Activated CD4-positive, alpha-beta T cell treated with anti-CD3 and anti-CD28 coated beads, Interleukin-2, amount 10 ng/mL, durations not matched to agents 7 days and 5 days (primary cell): ENCODE measurements at places on chromosomes 6 and 20.
A peak's percentile ranks its signal among the peaks of the same experiment; 100 is the strongest.

- peak; percentile 61 for DNase-seq
These were observed 17.2 kb upstream of the TAGAP start for GRCh38 chr6:159061805-159062563.

GRCh38 chr6:44933108-44933507 lies 395.0 kb upstream of the RUNX2 start:
- DNase-seq: no peak

GRCh38 chr6:87879132-87879861 lies 168.3 kb upstream of the SPACA1 start:
- DNase-seq: no peak

- no peak for DNase-seq
These were observed 93.6 kb upstream of the UST start for GRCh38 chr6:148653138-148653776.

DNA sequence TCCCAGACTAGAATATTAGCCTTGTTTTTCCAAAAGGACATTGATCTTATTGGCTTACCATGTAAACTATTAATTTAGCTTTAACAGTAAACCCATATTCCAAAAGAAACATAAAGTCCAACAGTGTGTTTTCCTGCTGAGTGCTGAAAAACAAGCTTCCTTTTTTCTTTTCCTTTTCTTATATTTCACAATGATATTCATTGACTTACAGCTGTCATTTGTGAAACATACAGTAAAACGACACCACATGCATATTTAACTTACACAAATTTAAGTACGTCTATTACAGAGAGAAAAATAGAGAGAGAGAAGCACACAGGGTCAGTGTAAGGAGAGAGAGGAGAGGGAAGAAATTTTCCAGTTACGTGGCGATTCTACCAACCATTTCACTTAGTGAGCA lies 543.9 kb upstream of the JARID2 start:
- no peak for DNase-seq

- no peak for DNase-seq
These were observed 119.6 kb downstream of the TSHZ2 start for GRCh38 chr20:53091789-53092188.

- no peak for DNase-seq
These were observed 242.8 kb upstream of the RGS17 start for GRCh38 chr6:153373869-153374268.

GRCh38 chr6:14811775-14812428 lies 434.0 kb upstream of the JARID2 start:
- no peak for DNase-seq

DNA sequence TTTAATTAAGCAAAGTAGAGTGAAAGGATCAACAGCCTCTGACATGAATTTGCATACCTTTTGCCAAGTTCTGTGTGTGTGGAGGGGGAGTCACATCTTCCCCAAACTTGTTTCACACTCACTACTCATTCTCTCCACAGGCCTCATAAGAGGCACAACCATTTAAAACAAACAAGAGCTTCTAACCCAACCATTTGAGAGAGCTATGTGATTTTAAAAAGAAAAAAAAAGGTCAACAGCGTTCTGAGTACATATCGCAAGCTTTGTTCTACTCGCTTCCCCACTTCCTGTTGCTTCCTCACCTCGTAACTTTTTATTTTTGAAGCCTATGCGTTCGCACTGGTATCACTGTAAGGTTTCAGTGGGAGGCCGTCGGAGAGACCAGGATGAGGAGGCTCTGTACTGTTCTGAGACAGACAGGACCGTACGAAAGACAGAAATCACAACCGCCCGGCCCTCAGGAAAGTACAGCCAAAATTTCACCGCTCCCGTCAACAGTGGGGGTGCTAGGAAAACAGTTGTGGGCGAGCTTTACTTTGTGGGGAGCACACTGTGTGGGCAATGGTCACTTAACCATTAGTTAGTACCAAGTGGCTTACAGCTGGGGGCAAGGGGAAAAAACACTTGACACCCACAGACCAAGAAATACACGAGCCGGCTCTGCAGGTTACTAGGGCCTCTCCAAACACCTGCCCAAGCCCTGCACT lies 61.3 kb downstream of the TRERF1 start:
- DNase-seq: peak; percentile 68

GRCh38 chr6:138988469-138988834 lies 399 bp upstream of the REPS1 start:
- DNase-seq: no peak

DNA sequence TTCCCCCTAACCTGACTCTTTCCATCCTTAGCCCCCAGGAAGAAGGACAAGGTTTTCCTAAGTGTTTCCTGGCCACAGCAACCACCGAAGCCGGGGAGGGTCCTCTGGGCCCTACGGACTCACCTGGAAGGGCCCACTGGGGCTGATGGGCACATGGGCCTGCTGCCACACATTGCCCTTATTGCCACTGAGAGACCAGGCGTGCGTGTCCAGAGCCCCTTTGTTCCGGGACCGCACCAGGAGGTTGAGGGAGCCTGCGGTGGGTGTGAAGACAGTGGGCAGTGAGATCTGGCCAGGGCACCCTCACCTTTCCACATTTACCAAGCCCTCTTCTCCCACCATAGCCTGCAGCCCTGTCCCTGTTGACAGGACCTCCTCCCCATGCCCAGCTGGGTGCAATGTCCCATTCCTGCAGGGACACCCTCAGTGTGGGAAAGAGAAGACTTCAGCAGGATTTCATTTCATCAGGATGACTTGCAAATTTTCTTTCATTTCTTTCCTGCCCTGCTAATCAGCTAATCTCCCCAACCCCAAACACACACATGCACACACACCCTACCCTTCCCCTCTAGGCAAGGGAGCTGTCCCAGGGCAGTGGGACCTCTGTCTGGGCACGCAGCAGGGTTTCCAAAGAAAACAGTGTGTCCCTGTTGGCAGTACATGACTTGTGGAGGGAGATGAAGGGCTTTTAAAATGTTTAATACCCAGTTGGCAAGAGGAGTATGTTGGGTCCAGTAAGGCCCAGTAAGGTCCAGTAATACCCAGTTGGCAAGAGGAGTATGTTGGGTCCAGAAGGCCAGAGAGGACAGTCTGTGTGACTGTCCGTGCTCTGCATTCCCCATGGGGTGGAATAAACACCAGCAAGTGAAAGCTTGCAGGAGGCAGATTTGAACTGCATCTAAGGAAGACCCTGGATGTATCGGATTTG lies 59.0 kb downstream of the MDGA1 start:
- DNase-seq: no peak

DNA sequence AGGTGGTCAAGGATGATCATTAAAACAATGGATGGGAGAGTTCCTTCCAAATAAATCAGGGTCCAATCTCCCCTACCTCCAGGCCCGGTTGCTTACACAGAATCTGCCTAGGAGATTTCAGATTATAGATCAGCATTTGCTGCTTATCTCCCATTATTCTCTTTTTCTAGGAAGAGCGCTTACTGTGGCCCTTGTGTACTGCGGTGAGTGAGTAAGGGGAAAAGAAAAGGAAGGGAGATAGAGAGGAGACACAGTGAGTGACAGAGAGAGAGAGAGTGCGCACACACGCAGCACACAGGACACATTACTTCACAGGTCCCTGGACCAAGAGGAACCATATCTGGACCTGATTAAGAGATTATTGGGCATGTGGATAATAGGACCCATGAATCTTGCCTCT lies 6.2 kb downstream of the LATS1 start:
- no peak for DNase-seq

DNA sequence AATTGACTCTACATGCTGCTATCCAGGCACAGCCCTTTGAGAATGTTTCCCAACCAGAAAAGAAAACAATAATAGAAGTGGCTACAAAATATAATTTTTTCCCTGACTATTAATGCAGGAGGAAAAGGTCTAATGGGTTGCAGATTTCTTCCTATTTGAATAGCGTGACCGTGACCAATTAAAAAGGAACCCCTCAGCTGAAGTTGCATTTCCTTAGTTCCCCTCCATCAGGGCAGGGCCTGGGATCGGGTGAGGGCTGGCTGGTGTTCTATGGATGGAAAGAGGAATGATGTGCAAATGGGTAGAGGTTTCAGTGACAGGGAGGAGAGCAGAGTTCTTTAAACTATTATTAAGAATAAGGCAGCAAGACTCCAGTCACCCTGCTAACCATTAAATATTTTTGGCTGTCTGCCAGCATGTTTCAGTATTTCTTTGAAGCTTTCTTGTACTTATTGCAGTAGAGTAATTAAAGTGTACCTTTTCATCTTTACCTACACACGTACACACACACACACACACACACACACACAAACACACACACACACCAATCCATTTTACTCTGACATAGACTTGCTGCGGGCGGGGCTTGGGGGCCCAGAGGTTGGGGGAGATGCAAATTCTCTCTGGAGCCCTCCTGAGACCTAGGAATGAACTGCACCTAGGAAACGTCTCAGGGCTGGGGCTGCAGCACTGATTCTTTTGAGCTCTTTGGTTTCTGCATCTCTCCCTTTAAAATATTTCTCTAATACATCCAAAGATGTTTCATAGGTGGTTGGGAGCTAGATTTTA lies 154.8 kb upstream of the SLC35B3 start:
- DNase-seq: no peak

- no peak for DNase-seq
These were observed 44.0 kb upstream of the DDR1 start for GRCh38 chr6:30840084-30840934.

GRCh38 chr6:44898296-44898930 lies 429.7 kb upstream of the RUNX2 start:
- no peak for DNase-seq

DNA sequence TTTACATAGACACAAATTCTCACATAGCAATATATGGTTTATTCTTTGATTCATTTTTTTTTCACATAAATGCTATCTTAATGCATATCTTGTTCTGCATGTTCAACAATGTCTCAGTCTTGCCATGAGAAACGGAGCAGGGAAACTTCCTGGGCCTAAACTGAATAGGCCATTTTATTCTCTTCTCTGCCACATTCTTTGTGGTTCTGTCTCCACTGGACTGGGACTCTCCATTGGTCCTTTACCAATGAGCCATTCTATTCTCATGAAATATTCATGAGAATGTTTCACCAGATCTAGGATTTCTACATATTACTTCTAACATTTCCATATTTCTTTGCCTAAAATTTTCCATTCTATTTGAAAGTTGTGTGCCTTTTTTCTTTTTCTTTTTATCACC lies 42.8 kb downstream of the LAMA2 start:
- DNase-seq: no peak

DNA sequence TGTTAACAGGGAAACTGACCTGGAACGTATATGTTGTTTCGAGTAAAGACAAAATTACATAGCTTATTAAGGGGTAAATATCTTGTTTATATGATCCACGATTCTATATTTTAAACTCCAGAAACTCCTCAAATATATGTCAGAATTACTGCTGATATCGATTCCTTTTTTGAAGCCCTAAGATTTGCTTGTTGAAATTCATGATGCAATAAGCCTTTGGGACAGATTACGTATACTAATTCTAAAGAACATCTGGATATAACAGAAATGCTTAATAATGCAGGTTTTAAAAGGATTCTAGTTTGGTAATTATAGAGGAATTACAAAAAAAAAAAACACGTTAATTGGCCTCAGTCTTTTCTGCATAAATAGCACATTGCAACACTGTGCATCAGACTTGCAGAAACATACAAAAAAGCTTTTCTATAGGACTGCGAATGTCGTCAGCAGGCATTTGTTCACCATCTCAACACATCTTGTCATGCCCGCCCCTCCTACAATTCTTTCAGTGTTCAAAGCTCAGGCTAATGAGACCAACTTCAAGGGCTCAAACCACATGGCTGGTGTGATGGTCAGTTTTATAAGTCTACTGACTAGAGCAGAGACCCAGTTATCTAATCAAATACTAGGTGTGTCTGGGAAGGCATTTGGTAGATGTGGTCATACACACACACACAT lies 74.9 kb downstream of the AGPAT4 start:
- DNase-seq: no peak

DNA sequence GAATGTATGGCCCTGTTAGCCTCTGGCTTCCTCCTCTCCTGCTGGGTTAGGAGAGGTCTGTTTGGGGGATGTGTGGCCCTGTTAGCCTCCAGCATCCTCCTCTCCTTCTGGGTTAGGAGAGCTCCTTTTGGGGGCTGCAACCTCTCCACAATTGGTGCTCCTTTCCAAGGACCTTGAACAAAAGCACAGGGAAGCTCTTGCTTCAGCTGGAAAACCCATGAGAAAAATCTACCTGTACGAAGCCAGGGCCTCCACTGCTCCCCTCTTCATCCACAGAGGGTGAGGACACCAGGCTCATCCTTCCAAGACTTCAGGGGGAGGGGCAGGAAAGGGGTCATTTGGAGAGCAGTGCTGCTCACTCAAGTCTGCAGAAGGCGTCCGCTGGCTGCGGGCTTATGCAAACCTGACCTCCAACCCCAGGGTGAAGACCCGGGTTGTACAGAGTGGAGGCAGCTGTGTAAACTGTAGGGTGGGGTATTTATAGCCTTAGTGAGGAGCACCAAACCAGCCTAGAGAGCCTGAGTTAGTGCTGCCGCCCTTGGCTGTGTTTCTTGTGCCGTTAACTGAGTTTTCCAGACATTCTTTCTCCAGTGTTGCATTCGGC lies 62.1 kb downstream of the SLC24A3 start:
- no peak for DNase-seq

- DNase-seq: no peak
These were observed 46.3 kb upstream of the PLN start for GRCh38 chr6:118501765-118502164.

DNA sequence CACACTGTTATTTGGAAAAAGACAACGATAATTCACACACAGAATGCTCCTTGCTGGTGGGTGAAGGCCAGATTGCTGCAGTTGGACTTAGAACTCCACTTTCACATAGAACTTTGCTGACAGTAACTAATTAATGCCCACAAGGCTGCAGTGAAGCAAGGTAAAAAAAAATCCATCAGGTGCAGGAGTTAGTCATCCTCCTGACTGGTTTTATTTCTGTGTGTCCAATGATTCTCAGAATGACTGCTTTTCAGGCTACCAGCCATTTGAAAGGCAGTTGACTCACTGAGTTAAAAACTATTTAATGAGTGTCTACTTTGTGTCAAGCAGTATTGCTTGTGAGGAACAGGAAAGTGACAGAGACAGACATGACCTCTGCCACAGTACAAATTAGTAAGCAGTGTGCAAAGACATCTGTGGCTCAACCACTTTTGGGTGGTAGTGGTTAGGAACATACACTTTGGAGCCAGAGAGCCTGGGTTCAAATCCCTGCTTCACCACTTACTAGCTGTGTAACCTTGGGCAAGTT lies 41.9 kb downstream of the ELOVL5 start:
- DNase-seq: peak; percentile 28
